ENCODE measurements at places on chromosomes 6 and 20.

DNA sequence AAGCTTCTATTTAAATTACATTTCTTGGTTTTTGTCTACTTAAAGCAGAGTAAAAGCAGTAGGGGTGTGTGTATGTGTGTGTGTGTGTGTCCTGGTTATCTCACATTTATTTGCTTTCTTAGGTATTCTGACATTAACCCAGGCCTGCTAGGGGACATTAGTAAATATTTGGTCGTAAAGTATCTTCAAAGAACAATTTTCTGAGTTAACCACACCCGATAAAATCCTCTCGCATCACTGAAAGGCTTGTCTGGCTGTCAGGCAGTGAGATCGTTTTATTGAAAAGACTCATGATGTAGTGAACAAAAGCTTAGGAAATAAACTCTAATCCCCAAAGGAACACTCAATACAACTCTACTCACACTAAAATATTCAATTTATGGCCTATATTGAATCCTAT, 77.9 kb downstream of the ZNF217 start:
- DNase-seq: peak; percentile 12

DNA sequence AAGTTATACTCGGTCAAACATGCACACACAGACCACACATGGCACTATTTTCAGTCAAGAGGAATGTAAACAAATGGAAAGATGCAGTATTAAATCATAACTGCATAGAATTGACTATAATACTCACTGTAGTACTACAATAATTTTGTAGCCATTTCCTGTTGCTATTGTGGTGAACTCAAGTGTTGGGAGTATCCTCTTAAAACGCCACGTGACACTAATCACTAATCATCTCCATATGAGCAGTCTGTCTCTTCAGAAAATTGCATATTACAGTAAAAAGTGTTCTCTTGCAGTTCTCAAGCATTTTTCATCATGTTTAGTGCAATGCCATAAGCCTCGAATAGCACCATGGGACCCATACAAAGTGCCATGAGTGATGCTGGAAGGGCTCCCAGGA, 258.7 kb upstream of the ID4 start:
- no peak for DNase-seq

- DNase-seq: no peak
Measured at GRCh38 chr20:45339084-45339483, 9.1 kb downstream of the SDC4 start.

DNA sequence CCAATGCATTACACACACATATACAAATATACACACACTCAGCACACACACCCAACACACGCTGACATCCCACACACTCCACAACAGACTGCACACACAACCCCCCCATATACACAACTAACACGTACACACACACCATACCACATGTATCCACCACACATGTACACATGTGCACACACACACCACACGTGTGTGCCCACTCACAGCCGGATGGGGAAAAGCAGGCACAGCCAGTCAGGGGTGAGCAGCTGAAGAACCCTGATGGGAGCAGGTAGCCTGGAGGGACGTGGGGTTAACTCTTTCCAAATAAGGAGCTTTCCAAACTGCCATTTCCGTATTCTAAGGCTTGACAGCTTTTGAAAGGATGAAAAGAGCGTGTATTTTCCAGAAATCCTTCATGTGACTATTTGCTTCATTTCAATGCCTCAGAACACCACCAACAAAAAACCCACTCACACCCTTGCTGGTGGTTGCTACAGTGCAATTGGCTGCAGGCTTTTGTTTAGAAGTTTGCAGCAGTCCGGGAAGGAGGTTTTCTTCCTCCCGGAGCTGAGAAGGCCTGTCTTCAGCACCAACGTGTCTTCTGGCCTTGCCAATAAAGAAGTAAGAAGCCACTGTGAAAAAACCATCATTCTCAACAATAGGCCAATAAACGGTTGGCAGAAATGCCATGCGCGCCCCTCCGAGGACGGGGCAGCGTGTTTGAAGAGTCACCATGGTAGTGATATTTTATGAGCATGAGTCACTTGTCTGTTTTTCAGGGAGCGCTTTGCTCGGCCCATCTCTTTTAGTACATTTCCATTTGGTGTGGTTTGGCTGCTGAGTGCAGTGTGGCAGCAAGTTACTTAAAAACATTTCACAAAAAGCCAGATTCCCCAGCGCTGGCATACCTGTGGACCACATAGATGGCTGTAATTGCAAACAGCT, 131.3 kb upstream of the GMDS start:
- DNase-seq: no peak

GRCh38 chr20:17698384-17698783, 1.4 kb upstream of the BANF2 start:
- no peak for DNase-seq

- no peak for DNase-seq
Measured at GRCh38 chr6:154359161-154359574, 2.6 kb upstream of the IPCEF1 start.

DNA sequence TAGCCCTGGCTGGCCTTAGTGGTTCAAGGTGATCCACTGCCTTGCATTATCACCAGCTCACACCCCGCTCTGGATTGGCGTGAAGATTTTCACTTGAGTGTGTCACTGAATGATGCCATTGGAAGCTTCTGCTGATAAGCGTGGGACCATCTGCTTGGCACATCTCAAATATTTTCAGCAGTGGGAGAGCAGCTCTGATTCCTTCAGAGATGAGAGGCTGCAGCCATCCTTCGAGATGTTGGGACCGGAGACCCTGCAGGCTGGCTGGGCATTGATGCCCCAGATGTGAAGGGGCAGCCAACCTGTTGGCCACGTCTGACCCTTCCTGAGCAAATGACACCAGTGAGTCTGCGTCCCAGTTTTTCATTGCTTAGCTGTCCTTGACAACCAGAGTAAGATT, at the start of gene MAS1:
MAS1 (plus strand) TSS at position 197 of the 400 bp plus-strand sequence. CDS start 15,968 bp downstream, outside the sequence.
- DNase-seq: no peak

DNA sequence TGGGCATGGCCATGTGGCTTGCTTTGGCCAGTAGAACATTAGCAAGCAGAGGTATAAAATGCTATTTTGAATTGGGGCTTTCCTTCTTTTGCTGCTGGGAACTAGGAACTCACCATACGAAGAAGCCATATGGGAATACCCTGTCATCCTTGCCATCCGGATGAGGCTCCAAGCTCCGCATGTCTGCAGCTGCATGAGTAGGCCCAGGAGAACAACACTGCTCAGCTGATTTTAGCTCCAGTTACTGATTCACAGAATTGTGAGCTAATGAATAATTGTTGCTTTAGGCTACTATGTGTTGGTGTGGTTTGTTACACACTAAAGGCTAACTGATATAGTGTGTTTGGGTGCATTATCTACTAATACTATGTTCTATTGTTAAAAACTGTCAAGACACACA, 2.7 kb upstream of the PLCB4 start:
- no peak for DNase-seq
